ENCODE measurements at places on chromosomes 4 and X.

DNA sequence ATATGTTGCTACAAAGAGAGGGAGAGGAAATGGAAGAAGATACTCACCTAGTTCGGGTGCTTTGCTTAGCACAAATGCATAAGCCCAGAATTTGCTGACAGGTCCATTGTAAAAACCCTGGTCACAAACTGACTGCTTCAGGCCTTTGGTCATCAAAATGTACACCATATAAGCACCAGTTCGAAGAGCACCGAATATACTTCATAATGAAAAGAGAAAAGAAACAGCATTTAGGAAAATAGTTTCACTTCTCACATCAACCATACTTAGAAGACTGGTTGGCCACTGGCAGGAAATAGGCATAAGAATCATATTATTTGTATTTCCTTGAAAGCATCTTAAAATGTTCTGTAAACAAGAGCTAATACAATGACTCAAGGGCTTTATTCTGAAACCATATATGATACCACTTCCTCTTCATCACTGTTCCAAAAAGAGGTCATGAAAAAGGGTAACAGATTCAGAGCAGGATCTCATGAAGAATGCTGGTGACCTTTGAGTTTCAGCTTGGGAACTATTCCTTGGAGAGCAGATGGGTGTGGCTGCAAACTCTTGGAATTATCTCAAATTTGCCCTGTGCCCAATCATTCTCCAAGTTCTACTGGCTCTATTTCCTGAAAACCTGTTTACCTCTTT lies 138.7 kb downstream of the ELOVL6 start:
- DNase-seq: no peak

DNA sequence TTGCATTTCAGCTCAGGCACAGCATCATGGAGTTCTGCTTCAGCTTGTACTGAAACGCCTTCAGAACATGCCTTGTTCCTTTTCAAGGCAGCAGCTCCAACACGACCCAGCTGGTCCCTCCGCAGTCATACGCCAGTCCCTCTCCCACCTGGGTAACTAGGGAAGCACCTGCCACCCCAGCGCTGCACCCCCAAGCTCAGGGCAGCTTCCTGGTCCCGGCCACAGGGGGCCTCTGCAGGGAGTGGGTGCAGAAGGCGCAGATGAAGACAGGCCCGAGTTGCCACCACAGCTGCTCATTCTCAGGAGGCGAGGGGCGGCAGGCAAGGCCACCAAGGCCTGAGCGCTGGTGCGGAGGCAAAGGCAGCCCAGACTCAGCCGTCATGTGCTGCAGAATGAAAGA lies 21.8 kb downstream of the WDR1 start:
- no peak for DNase-seq

DNA sequence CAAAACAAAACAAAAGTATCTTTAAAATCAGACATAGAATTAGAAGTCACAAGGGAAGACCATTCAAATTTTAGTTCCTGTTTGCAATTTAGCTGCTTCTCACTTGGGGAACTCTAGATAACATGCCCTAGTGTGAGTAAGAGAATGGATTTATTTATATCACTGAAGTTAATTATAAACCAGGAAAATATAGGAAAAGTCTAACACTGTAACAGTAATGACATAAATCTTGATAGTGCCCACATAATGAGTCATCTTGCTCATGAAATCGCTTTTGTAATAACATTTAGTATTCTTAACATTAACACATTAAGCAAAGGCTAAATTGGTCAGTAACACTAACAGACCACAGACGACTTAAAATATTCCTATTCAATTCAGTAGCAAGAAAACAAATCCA lies 710.7 kb downstream of the STPG2 start:
- no peak for DNase-seq

DNA sequence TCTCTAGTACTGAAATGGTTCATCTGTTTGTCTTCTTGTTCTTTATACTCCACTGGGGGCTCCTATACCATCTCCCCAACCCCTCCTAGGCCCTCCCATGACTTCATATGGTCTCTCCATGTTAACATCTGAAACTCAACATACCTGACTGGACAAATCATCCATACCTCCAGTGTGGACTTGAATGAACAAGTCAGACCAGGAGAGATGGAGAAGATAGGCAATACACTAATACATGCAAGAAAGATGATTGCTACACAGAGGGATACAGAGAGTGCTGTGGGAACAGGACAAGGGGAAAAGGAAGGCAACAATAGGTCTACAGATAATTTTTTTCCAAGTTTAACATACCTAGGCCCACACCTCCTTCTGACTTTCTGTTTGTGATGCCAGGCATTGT lies 175.1 kb downstream of the FHIP1A start:
- DNase-seq: no peak

DNA sequence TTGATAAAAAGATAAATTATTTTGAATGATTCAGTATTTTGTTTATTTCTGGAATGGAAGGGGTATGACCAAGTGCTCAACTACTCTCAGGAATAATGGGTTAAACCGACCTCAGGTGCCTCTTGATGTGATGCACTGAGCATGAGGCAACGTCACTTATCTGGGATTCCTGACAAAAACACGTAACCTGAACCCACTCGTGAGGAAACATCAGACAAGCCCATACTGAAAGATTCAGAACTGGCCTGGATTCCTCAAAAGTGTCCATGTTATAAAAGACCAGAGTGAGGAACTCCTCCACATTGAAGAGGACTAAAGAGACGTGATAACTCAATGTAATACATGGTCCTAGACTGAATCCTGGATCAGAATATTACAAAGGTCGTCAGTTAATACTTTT lies 144.0 kb downstream of the FNIP2 start:
- no peak for DNase-seq

DNA sequence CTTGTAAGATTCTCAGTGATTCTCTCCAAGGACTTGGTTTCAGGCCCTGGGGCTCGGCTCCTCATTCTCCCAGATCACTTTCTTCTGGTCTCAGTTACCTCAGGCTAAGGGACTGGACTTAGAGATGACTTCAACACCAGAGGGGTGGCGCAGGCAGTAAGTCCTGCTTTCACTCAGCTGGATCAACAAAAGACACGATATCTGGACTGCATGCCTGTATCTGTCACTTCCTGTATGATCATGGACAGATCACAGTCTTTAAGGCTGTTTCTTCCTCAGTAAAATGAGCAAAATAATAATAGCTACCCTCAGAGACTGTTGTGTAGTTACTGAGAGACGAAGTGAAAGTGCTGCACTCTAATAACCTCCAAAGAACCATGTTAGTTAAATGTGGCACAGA lies 19.5 kb upstream of the CXCR3 start:
- no peak for DNase-seq

Measured in GDM1 (cell line).